Activated naive CD8-positive, alpha-beta T cell treated with anti-CD3 and anti-CD28 coated beads for 36 hours (primary cell): ENCODE measurements at places on chromosomes 16 and 17.

DNA sequence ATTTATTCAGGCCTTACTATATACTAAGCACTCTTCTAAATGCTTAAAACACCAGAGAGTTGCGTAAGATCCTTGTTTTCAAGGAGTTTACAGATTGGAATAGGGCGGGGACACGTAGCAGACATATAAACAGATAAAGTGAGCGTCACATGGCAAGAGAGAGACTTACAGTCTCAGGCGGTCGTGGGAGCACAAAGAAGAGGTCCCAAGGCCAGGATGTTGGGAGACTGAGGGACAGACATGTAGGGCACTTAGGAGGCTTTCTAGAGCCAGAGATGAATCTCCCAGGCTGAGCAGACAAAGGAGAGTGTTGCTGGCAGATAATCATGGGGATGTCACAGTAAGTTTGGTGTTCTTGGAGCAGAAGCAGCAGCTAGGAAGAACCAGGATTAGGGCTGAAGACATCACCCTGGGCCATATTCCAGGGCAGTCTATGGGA is 119.1 kb upstream of the ANKFN1 start:
- peaks cover 8% of the 10 kb centered on the region for H3K4me1 ChIP-seq
- H3K4me3 ChIP-seq: no peak overlapping the region
- no peaks in the 10 kb centered on the region for H3K36me3 ChIP-seq
- H3K27ac ChIP-seq: no peak overlapping the region

GRCh38 chr17:8465356-8465755 is 29.7 kb downstream of the NDEL1 start:
- H3K27ac ChIP-seq: no peak overlapping the region
- no peaks in the 10 kb centered on the region for H3K27me3 ChIP-seq
- no peak for DNase-seq
- H3K36me3 ChIP-seq: peaks cover 17% of the 10 kb centered on the region
- H3K4me3 ChIP-seq: no peak overlapping the region

- peaks cover 8% of the 10 kb centered on the region for H3K36me3 ChIP-seq
- DNase-seq: peak; percentile 40
- H3K27ac ChIP-seq: no peak overlapping the region
- no peak overlapping the region for H3K4me3 ChIP-seq
- peaks cover 1% of the 10 kb centered on the region for H3K4me1 ChIP-seq
These were observed 28.7 kb downstream of the MPG start for GRCh38 chr16:106623-107324.

DNA sequence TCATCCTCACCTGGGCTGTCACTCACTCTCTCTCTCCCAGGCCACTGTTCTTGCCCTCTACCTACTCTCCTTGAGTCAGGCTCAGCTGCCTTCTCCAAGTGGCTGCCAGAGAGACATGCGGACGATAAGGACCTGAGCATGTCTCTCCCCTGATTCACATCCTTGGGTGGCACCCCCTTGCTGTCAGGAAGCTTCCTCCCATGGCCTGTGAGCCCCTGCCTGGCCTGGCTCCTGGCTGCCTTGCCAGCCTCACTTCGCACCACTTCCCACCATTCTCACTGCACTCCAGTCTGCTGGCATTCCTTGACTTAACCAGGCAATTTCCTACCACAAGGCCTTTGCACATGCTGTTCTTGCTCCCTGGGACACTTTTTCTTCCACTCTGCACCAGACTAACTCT is 2.7 kb upstream of the ALDH3A1 start:
- peaks cover 8% of the 10 kb centered on the region for H3K4me1 ChIP-seq
- H3K27ac ChIP-seq: no peak overlapping the region
- no peaks in the 10 kb centered on the region for H3K36me3 ChIP-seq
